NCI-H1092 treated with DMSO at 0.1 percent for 48 hours (cell line): ENCODE measurements at places on chromosomes 12 and 14.

GRCh38 chr14:102538602-102539543, 29.3 kb upstream of the ANKRD9 start:
- DNase-seq, result peak; percentile 24

- no peak for DNase-seq
Measured at GRCh38 chr12:81255947-81256346, 178.1 kb downstream of the ACSS3 start.

GRCh38 chr12:71216725-71217579, 59.2 kb upstream of the TSPAN8 start:
- peak; percentile 77 for DNase-seq

DNA sequence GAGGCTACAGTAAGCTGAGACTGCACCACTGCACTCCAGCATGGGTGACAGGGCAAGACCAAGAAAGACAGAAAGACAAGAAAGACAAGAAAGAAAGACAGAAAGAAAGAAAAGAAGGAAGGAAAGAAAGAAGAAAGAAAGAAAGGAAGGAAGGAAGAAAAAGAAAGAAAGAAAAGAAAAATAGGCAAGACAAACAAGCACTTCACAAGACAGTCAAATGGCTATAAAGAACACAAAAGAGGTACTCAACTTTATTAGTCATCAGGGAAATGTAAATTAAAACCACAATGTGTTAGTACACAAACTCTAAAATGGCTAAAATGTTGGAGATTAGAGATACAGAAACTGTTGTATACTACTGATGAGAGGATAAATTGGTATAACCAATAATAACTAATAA, 6.6 kb downstream of the ATXN3 start:
- no peak for DNase-seq

- no peak for DNase-seq
Measured at GRCh38 chr12:32302218-32303173, 96.9 kb upstream of the FGD4 start.

DNA sequence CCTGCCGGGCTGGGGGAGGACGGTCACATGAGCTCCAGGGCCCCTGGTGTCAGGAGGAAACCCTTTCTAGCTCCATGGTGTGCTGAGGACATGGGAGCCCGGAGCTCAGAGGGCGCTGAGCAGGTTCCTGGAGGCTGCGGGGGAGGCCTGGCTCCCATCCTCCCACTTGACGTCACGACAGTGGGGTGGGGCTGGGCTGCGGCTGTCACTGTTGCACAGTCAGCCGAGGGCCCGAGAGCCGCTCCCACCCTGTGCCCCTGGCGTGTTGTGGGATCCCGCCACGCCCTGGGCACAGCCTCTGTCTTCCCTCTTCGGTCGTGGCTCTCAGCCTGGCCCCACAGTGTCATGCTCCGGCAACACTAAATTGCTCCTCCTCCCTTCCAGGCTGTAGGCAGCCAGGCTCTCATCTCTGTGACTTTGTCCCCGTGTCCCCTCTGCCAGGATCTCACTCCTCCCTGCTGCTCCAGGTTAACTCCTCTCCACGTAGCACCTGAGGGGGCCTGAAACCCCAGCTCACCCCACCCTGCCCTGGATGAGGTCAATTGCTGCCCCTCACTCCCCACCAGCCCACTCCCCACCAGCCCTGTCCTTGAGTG, 33.0 kb downstream of the BEGAIN start:
- no peak for DNase-seq

DNA sequence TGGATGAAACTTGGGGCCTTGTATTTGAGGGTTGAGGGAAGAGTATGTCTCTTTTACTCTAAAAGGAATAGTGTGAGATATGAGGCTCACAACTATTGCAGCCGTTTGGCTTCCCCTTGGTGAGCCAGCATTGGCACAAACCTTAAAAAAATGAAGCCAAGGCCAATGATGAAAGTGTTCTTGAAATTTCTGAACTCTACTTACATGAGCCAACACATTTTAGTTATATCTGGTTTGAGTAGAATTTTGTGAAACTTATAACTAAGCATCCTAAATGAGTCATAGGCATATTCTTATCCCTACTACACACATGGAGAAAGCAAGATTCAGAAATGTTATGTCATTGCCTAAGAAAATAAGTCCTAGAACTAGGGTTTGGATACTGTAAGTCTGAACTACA, 55.3 kb upstream of the ACSS3 start:
- no peak for DNase-seq

- no peak for DNase-seq
Measured at GRCh38 chr14:93096691-93097322, 18.9 kb downstream of the ITPK1 start.

GRCh38 chr14:23115039-23115731, 3.9 kb downstream of the CEBPE start:
- no peak for DNase-seq

DNA sequence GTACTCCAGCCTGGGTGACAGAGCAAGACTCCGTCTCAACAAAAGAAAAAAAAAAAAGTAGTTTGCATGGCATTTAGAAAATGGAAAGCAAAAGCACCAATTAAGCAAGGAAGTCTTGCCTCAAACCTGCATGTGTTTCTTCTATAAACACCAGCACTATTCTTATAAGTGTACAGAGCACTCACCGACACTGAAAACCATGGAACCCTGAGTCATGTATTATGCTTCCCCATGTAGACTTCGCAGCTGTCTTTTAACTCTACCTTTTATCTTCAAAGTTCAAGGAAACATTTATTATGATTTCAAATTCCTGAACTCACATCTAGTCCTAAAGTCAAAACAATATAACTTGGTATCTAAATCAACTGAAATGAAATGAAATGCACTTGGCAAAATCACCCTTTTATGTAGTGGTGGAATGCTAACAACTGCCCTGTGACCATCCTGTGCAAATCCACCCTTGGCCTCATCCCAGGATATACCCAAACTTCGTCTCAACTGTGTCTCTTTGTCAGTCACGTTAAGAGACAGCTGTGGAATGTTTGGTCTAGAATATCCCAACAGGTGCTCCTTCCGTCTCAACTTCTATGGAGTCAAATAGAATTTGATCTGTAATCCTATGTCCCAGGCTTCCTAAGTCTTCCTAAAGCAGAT, 4.8 kb downstream of the BCAT1 start:
- no peak for DNase-seq

GRCh38 chr12:20444595-20445170, 76.3 kb downstream of the PDE3A start:
- no peak for DNase-seq

DNA sequence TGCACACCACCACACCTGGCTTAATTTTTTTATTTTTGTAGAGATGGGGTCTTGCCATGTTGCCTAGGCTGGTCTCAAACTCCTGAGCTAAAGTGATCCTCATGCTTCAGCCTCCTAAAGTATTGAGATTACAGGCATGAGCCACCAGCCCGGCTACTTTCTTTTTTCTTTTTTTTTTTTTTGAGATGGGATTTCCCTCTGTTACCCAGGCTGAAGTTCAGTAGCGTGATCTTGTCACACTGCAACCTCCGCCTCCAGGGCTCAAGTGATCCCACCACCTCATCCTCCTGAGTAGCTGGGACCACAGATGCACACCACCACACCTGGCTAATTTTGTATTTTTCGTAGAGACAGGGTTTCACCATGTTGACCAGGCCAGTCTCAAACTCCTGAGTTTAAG, 51.1 kb downstream of the LIMA1 start:
- no peak for DNase-seq

DNA sequence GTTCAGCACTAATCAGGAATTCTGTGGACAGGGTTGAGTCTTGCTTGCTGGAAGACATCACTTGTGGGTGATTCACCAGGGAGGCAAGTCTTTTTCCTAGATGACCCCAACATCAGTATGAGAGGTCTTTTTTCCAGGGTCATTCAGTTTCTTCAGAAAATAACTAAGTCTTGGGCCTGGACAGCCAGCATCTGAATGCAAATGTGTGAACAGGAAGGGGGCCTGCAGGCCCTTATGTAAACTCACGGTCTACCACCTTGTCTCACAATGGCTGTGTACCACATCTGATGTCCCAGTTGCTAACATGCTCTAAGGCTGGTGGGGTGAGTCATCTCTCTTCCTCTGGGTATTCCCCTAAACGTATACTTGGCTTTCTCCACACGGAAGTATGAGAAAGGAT, 79.2 kb downstream of the HECTD4 start:
- DNase-seq, result no peak

DNA sequence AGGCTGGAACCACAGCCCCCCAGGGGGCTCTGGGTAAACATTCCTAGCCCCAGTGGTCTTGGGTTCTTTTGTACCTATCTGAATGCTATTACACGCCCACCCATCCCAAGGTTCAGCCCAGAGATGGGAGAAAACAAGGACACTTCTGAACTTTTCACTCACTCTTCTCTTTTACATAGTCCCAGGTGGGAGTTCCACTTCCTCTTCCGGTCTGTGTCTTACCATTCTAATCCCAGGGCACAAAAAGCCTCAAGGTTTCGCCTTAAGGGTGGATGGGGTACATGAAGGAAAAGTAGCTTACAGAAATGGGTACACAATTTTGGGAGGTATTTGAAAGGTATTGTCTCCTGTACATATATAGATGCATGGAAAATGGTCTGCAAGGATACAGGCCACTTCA, 79.0 kb downstream of the TMEM30B start:
- DNase-seq, result no peak

- DNase-seq, result no peak
Measured at GRCh38 chr12:48788524-48788853, 400 bp downstream of the ADCY6 start.
